ENCODE measurements at places on chromosomes 13 and 19.

GRCh38 chr13:29523199-29523961 lies 72.1 kb downstream of the SLC7A1 start:
- no peak for DNase-seq
- H3K27ac ChIP-seq, result no peak overlapping the region
- H3K36me3 ChIP-seq, result peaks cover 99% of the 10 kb centered on the region
- no peaks in the 10 kb centered on the region for H3K4me1 ChIP-seq

GRCh38 chr13:51825165-51825592 lies 19.8 kb downstream of the TMEM272 start:
- DNase-seq, result no peak
- peaks cover 26% of the 10 kb centered on the region for H3K27me3 ChIP-seq
- H3K27ac ChIP-seq, result no peak overlapping the region
- no peak overlapping the region for H3K4me3 ChIP-seq
- peaks cover 12% of the 10 kb centered on the region for H3K4me1 ChIP-seq

DNA sequence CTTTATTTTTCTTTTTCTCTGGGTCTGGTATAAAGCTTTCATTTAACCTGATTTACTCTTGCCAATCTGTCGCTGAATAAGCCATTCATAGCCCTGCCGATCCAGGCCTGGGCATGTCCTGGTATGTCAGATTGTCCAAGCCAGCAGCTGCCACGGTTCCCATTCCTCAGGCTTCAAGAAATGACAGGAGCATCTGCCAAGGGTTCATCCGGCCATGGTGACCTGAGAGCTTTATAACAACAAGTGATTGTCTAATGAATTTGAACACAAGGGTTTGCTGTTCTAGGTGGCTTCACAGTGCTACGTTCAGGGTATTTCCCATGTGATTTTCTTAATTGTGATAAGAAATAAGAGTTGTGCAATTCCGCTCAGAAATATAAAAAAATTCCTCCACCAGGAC lies 20.0 kb downstream of the PNMA8A start:
- peaks cover 5% of the 10 kb centered on the region for H3K27me3 ChIP-seq
- no peaks in the 10 kb centered on the region for H3K4me1 ChIP-seq
- H3K4me3 ChIP-seq, result no peak overlapping the region
- H3K36me3 ChIP-seq, result no peaks in the 10 kb centered on the region
- H3K27ac ChIP-seq, result no peak overlapping the region

DNA sequence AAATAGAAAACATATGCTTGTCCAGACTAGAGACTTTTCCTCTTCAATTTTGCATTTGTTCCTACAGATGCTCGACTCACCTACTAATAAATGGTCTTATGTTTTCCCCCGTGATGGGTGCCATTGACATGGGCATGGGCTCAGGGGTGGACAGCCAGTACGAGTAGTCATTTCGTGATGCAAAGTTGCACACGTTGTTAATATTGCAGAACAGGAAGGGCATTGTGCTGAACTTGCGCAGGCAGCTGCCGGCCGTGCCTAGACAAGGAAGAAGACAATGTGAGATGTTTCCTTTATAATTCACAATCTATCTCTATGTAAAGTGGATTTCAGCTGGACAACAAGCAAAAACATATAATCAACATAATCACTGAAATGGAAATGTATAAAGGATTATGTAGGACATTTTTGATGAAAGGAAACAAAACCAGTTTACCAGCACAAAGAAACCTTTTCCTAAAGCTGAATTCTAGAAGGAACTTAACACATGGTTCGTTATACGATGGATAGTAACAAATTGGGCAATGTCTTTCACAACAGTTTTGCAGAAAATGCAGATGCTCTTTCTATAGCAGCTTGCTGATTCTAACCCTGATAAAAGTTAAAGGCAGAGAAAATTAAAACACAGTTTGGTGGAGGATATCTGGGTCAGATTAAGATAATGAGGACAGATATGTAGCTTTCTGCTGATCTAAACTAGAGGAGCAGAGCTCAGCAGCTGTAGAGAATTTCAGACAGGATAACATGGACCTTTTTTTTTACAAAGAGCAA lies 145.7 kb downstream of the COL4A1 start:
- peaks cover 25% of the 10 kb centered on the region for H3K4me1 ChIP-seq
- H3K27me3 ChIP-seq, result peaks cover 12% of the 10 kb centered on the region

DNA sequence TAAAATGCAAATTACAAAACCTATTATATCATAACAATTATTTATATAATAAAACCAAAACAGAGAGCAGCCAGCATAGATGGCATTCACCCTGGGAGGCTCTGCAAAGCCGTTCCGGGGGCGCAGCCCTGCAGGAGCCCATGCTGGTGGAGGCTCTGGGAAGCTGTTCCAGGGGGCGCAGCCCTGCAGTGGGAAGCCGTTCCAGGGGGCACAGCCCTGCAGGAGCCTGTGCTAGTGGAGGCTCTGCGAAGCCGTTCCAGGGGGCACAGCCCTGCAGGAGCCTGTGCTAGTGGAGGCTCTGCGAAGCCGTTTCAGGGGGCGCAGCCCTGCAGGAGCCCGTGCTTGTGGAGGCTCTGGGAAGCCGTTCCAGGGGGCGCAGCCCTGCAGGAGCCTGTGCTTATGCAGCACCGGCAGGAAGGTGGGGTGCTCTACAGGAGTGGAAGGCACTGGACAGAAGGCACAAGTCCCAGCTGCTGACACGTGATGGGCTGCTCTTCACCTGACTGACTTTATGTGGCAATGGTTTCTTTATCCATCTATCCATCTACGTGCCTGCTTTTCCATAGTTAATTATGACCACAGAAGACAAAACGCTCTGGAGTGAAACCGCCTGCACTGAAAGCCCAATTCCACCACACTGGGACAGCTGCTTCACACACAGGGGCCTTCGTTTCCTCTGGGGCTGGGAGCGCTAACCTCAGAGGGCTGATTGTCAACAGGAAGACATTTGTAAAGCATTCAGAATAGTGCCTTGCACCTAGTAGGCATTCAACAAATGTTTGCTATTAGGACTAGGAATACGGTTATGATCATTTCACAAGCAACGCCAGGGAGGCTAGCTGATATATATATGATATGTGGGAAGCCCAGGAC lies 23.7 kb downstream of the PCID2 start:
- peak; percentile 29 for DNase-seq
- no peak overlapping the region for H3K4me3 ChIP-seq
- H3K4me1 ChIP-seq, result no peaks in the 10 kb centered on the region

- H3K27ac ChIP-seq, result no peak overlapping the region
- no peak overlapping the region for H3K4me3 ChIP-seq
- H3K36me3 ChIP-seq, result no peaks in the 10 kb centered on the region
- H3K4me1 ChIP-seq, result no peaks in the 10 kb centered on the region
- DNase-seq, result no peak
- H3K27me3 ChIP-seq, result no peaks in the 10 kb centered on the region
Observed at GRCh38 chr19:43700395-43701000, 15.4 kb upstream of the IRGC start.

DNA sequence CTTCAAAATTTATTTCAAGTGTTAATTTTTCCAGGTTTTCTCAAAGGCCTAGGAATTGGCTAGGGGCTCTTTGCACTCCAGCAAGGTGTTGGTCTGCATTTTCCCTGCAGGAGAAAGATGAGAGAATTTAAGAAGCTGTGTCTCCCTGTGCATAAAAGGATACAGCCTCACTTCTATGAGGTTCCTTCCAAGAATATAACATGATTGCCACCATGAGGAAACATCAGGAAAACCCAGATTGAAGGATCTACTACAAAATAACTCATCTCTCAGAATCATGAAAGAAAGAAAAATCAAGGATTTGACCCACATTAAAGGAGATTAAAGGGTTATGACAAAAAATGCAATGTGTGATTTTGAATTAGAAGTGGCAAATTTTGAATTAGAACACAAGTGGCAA lies 69.9 kb downstream of the RUBCNL start:
- DNase-seq, result no peak
- H3K36me3 ChIP-seq, result peaks cover 4% of the 10 kb centered on the region
- H3K4me3 ChIP-seq, result no peak overlapping the region
- no peak overlapping the region for H3K27ac ChIP-seq
- peaks cover 27% of the 10 kb centered on the region for H3K4me1 ChIP-seq

DNA sequence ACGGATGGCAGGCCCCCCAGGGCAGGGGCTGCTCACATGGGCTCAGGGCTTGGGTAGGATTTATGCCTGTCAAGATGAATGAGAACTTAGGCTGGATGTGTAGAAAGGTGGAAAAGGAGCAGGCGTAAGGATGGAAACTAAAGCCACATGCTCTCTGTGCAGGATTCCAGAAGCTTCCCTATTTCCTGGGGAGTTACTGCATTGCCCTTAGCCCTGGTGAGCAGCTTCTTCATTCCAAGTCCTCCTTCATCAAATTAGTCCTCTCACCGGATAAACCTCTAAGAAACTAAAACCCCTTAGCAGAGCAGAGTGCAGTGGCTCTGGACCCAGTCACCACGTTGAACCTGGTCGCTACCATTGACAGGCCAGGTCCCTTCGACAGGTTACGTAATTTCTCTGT lies 7.4 kb downstream of the ATP12A start:
- H3K4me3 ChIP-seq, result no peak overlapping the region
- peaks cover 26% of the 10 kb centered on the region for H3K27me3 ChIP-seq
- no peak overlapping the region for H3K27ac ChIP-seq

DNA sequence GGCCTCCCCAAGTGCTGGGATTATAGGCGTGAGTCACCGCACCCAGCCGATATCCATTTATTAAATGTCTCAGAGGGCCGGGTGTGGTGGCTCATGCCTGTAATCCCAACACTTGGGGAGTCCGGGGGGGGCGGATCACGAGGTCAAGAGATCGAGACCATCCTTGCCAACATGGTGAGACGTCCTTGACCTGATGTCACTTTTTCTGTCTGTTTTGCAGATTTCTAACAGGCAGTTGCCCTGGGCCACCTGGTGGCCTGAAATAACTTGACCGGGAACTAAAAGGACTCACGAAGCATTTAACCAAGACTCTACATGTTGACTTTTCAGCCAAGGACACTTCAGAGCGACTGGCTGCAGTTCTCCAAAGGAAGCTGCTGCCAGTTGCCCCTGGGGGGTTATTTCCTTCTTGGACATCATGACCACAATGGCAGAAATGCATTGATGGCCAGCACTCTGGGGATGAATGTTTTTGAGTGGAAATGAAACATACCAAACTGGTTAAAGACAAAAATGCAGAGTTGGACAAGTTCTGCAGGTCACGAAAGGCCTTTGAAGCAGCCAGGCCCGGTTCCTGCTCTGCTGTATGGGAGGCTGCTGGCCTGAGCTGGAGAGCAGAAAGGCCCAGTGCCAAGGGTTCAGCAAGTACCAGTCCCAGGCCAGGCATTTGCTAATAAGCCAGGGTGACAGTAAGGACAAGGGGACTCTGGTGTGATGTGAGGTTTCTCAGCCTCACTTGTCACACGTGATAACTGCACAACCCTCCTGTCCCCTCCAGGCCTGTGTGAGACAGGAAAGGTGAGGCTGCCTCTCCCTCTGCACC lies 8.3 kb downstream of the ZNF837 start:
- H3K4me1 ChIP-seq, result no peaks in the 10 kb centered on the region
- H3K27me3 ChIP-seq, result no peaks in the 10 kb centered on the region
- H3K4me3 ChIP-seq, result no peak overlapping the region
- no peak overlapping the region for H3K27ac ChIP-seq
- H3K36me3 ChIP-seq, result peaks cover 5% of the 10 kb centered on the region
